ENCODE measurements at places on chromosomes 1 and 21. TPM values are rescaled to one million over a fixed set of nuclear protein-coding genes. Genes with fewer than 3 reads are reported as not detected.

DNA sequence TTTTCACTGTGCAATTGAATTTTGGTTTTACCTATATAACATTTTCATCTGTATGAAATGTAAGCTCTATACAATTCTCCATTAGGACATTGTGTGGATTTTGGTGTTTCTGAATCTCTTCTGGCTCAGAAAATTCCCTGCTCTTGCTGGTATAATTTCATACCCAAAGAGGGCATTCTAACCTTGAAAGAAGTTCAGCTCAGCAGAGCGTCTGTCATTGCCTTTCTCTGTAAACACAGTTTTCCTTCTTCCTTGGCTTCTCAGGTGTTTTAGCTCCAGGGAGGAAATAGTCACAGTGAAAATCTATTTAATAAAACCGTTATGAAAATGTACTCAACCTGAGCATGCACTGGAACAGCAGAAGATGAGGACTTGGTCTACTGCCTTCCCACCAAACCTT lies 16.0 kb downstream of the DISC1 start:
- DNase-seq = no peak

- DNase-seq = no peak
These were observed 62.5 kb upstream of the PRDX6 start for GRCh38 chr1:173414539-173415226.

RNU1-1 gene
- not detected for polyA plus RNA-seq

DNA sequence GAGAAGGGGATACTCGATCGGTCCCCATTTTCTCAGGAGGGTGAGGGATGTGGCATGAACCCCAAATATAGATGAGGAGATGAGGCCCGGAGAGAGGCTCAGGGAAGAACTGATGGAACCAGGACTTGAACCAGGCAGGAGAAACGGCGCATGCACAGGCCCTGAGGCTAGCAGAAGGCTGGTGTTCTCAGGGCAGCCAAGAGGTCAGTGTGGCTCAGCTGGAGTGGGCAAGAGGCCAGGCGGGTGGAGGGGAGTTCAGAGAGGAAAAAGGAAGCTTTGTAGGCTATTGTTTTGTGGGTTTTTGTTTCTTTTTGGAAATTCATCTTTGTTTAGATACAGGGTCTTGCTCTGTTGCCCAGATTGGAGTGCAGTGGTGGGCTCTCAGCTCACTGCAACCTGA lies 122.0 kb downstream of the LACTBL1 start:
- peak; percentile 46 for DNase-seq

- DNase-seq = peak; percentile 94
These were observed at the start of gene GNPAT for GRCh38 chr1:231240883-231241735. Gene GNPAT, plus strand, starts transcription at chr1:231241212. Its CDS starts 167 bp downstream, at chr1:231241379.
